ENCODE measurements at places on chromosomes 5 and 9.

DNA sequence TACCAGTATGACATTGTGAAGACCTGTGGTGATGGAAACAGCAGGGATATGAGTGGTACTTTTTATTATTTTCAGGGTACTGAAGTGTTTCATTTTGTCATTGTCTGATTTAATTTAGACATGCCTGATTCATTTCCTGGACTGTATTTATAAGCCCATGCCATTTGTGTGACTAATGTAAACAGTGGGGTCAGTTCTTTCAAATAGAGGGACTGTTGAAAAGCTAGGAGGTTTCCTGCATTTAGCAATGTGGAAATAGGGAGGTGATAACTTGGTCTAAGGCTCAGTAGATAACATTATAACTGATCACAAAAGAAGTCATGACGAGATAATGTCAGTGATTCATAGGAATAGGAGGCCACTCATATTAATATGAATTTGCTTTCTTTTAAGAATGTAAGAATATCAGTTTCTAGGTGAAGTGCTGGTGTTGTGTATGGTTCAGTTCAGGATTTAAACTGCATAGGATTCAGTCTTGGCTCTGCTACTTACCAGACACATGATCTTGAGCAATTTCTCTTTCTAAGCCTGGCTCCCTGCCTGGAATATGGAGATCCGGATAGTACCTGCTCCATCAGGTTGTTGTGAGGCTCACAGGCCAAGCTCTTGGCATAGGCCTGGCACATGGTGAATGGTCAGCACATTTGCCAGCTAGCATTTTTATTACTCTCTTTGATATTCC is 7.5 kb downstream of the RASGRF2 start:
- DNase-seq = no peak

DNA sequence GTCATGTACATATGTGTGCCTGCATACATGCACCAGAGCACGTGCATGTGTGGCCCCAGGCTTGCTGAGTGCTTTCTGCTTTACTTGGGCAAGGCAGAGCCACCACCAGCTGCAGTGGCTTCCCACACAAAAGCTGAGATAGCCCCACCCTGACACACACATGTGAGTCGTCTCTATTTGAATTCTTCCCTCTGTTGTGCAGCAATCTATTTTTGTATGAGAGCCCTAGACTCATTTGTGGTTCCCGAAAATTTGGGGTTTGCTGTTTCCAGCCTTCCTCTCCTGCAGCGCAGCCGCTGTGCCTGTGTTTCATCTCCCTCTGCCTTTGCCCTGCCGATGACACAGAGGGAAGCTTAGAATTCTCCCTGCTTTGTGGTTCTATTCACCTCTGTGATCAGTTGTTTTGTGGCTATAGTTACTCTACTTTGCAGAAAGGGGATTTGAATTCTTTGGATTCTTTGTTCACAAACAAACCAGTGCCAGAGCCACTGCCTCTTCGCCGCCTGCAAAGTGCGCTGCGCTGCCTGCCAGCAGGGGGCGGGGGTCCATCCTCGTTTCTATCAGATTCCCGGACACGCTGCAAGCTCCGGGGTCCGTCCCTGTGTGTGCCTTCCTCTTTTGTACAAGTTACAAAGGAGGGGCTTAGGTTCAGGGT is 95.8 kb upstream of the DAP start:
- no peak for DNase-seq

GRCh38 chr9:96620832-96621269 is 1.2 kb upstream of the CDC14B start:
- no peak for DNase-seq

- no peak for DNase-seq
Measured at GRCh38 chr9:77731008-77731698, 83.0 kb upstream of the GNA14 start.

GRCh38 chr5:80956272-80956671 is 3.9 kb upstream of the RASGRF2 start:
- no peak for DNase-seq

DNA sequence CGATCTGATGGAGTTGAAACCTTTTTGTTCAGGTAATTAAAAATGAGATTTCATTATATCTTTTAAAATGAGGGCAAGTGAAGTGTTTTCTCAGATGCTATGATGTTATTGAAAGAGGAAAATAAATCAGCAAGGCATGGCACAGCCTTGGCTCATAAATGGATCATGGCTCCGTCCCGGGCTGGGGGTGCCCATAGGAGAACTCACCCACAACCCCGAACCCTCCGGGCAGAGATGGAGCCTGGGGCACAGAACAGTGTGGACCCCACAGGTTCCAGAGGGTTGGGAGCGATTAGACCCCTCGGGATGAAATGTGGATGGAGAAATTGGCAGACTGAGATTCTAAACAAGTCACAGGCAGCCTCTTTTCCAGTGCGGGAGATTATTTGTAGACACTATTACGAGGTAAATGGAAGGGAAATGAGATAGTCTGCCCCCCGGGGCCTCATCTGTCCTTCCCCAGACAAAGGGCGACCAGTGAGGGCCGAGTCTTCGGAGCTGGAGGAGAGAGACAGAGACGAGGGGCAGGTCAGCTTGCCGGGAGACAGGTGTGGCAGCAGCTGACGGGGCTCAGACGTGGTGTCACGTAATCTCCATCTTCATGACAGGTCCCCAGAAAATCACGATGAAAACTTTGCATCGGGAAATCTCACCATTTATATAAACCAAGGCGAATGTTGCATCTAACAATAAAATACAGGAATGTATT is 33.7 kb downstream of the NDUFS6 start:
- no peak for DNase-seq

- no peak for DNase-seq
Measured at GRCh38 chr5:171449426-171449825, 30.0 kb downstream of the FGF18 start.

DNA sequence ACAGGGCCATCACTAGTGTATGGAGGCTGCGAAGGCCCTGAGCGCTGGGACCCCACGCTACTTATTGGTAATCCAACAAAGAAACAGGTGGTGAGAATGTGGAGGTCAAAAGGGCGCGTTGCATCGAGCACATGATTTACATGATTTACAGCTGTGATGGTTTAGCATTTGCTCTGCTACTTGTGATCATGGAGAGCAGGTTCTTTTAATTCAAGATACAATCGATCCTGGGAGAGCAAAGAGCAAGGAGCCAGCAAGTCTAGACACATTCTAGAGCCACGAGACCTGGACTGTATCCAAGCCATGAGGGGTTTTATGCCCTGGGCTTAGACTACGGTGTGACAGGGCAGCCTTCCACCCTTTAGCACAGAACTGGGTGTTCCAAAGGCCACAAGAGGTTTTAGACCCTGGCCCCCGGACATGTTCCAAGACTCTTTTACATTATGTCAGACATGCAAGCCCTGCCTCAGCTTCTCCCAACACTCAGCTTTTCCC is 47.0 kb upstream of the CLK4 start:
- no peak for DNase-seq
